ENCODE measurements at places on chromosomes 2 and 18.

DNA sequence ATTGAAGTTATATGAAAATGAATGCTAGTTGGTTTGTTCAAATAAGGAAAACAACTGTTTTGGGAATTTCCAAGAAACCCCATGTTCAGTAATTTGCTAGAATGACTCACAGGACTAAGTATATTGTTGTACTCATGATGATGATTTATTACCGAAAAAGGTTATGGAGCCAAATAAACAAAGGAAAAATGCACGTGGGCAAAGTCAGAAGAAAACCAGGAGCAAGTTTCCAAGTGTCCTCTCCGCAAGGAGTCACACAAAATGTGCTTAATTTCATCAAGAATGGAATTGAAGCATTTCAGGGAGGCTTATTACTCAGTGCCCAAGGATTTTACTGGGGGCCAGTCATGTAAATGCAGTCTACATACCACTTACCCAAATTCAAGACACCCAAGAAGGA lies 1652.4 kb upstream of the TMEFF2 start:
- no peak for DNase-seq

DNA sequence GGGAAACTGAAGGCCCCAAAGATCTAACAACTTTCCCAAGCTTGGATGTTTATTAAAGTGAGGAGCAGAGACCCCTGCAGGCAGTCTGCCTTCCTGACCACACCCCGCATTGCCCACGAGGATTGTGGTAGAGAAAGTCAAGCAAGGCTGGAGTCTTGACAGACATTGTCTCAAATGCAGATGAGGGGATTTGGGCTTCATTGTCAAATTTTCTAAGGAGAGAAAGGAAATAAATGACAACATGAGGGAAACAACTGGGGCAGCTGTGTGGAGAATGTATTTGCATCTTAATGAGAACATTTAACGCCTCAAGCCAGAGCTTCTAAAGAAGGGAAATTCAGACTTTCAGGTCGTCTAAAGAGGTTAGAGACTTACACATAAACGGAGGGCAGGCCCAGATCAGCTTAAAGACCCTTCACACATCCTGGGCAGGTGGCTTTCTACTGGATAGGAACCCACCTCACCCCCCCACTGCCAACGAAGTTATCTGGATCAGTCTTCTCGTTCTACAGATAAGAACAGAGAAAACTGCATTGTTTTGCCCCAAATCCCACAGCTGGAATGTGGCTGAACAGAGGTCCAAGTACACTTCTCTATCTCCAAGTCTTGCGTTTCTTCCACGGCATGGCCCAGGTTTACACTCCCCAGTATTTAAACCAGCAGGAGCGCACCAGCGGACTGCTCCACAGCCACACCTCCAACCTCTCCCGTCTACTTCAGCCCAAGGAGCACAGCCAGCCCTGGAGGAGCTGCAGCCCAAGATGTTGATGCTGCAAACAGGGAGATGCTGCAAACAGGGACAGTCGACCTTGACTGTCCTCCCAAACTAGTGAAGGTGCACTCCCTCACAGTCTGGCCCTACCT lies 16.2 kb upstream of the SCG2 start:
- no peak for DNase-seq

GRCh38 chr2:20175267-20175666 lies 49.7 kb downstream of the SDC1 start:
- DNase-seq = no peak

GRCh38 chr2:7023542-7023941 lies 106.3 kb downstream of the RNF144A start:
- no peak for DNase-seq

GRCh38 chr2:235390816-235391194 lies 103.0 kb upstream of the AGAP1 start:
- no peak for DNase-seq

- no peak for DNase-seq
These were observed 87.0 kb upstream of the CERS6 start for GRCh38 chr2:168369031-168369430.

GRCh38 chr18:76162886-76163285 lies 332.2 kb downstream of the ZNF516 start:
- DNase-seq = no peak

DNA sequence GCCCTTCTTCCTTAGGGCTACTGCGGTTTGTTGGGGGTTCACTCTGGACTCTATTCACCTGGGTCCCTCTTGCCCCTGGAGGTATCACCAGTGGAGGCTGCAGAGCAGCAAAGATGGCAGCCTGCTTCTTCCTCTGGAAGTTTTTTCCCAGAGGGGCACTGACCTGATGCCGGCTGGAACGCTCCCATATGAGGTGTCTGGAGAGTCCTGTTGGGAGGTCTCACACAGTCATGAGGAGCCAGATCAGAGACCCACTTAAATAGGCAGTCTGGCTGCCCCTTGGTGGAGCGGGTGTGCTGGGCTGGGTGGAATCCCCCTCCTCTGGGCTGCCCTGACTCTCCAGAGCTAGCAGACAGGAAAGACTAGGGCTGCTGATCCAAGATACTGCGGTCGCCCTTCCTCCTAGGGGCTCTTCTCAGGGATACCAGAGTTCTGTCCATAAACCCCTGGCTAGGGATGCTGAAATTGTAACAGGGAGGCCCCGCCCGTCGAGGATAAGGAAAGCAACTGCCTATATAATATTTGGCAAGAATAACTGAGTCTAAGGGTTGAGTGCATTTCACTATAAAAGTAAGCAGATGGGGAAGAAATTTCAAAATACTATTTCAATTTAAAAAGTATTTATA lies 140.7 kb downstream of the NOL4 start:
- no peak for DNase-seq

DNA sequence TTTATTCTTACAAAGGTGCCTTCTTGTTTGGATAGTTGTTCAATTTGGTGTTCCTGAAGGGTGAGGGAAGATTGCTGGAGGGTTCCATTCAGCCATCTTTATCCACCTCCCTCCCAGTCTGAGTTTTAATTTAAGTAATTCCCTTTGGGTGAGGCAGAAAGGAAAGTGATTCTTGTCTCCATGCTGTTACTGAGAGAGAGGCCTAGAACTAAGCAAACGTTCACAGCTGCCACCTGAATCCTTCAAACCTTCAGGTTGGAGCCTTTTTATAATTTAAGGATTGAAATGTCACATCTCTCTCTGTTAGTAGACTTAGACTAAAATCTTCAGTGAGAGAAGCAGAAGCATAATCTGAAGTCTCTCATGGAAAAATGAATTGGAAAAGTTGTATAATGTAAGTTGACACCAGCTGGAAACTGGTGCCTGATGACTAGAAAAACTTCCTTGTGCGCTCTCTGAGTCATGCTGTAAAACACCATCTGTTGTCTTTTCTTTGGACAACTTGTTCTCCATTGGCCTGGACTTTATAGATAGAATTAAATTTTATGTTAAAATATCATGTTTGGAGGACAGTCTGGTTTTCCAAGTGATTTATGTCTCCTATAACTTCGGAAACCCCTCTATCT lies 14.6 kb downstream of the STRADB start:
- no peak for DNase-seq

GRCh38 chr2:101041413-101041812 lies 39.3 kb downstream of the RPL31 start:
- no peak for DNase-seq
